Stimulated activated CD8-positive, alpha-beta memory T cell treated with anti-CD3 and anti-CD28 coated beads, Interleukin-4, amount 100 ng/mL, for 1 hour (primary cell): ENCODE measurements at places on chromosomes 5 and 9.

GRCh38 chr9:113935677-113936380 lies 59.7 kb downstream of the ZNF618 start:
- DNase-seq, result no peak

DNA sequence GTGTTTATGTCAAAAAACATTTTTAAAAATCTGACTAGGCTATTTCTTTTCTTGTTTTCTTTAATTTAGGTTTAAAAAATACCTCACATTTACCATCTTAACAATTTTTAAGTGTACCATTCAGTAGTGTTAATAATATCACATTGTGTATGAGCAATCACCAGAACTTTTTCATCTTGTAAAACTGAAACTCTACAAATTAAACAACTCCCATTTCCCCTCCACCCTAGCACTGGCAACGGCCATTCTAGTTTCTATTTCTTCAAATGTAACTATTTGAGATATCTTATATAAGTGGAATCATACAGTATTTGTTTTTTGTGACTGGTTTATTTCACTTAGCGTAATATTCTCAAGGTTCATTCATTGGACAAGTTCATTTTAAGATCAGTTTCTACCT lies 27.7 kb downstream of the PLCXD3 start:
- no peak for DNase-seq

GRCh38 chr9:15308511-15308910 lies 1.5 kb upstream of the TTC39B start:
- DNase-seq, result no peak

GRCh38 chr5:168951769-168952168 lies 349.2 kb downstream of the SLIT3 start:
- DNase-seq, result no peak

- DNase-seq, result no peak
Measured at GRCh38 chr5:123997462-123998215, 485.7 kb downstream of the CSNK1G3 start.

- DNase-seq, result no peak
Measured at GRCh38 chr9:61673247-61673646, 483.4 kb downstream of the SPATA31A7 start.

GRCh38 chr5:172223901-172224873 lies 30.2 kb downstream of the EFCAB9 start:
- DNase-seq, result no peak

- DNase-seq, result no peak
Measured at GRCh38 chr9:81588148-81588871, 101.0 kb downstream of the TLE1 start.

- DNase-seq, result no peak
Measured at GRCh38 chr5:126624534-126624933, 23.8 kb downstream of the PHAX start.

DNA sequence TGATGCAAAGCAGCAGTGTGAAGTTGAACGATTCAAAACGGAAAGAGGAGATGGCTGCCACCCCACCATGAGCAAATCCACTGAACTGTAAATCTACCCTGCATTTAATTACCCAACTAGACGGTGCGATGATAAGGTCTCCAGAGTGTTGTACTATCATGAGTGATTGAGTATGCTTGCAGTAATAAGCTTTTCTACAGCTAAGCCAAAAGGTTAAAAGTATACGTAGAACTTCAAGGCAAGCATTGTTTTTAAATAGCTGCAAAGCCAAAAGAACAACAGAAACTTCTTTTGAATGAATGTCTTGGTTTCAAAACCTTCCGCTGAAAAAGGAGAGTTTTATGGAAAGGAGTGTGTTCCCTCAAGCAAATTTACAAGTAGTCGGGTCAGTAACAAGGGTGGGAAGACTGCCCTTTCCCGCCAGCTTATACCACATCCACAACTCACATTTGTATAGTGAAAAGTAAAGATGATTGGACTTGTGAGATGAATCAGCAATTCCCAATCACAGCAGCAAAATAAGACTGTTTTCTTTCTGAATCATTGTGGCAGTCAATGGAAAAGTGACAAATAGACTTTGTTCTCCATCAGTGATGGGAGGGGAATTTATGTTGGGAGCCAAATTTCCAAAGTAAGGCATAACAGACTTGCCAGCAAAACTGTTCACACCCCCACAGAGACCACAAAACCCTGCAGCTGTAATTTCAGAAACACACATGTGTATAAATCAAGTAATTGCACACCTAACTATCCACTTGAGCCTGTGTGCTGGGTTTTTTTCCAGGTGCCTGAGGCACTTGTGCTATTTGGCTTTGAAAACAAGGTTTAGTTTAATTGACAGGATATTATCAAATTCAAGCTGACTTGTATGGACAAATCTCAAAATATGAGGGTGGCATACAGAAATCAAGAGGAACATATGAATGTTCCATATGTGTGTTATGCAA lies 407.7 kb upstream of the GRAMD2B start:
- DNase-seq, result no peak

DNA sequence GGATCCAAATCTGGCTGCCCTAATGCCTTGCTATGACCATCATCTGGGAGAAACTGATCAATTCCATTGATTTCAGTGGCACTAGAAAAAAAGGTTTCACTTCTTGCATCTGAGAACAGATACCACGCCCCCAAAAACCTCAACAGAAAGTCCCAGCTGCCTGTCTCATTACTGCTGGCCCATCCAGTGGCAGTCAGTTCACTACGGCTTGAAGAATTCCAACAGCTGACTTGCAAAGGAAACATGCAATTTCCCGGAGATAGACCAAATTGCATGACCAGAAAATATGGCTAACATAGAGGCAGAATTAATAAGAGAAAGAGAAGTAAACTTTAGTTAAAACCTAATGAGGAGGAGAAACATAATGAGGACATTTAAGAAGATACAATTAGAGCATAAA lies 48.6 kb downstream of the UGCG start:
- no peak for DNase-seq

- no peak for DNase-seq
Measured at GRCh38 chr9:107249131-107249533, 33.9 kb upstream of the RAD23B start.

GRCh38 chr5:88979244-88979643 lies 96.3 kb upstream of the MEF2C start:
- no peak for DNase-seq

DNA sequence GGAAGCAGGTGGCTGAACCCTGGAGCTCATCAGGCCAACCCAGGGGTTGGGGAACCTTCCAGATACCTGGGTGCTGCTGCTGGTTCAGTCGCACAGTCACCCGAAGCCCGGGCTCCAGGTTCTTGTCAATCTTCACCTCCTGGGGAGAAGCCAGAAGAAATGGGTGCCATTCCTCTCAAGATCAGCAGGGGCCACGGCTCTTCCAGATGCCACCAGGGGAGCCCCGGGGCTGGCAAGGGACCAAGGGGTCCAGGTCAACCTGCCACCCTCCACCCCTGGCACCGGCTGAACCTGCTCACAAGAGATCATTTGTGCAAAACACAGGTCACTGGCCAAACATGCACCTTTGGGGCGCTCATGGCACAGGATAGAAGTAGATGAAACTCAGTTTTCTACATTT lies 4.7 kb downstream of the SPOUT1 start:
- DNase-seq, result no peak

DNA sequence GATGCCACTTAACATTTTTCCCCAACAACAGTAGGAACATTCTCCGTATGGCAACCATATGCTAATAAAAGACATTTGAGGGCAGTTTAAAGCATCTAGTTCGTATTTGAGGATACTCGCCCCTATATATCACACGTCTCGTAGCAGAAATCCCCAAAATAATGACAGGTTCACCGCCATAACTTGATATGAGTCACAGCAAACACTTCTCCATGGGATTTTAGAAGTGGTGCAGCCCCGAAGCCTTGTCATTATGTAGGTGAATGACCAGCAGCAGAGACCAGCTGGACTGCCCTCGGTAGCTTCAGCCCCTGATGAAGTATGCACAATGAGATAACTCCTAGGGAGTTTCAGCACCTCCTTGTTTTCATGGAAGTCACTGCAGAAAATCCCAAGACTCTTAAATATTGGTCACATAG lies 2.0 kb downstream of the CTNND2 start:
- no peak for DNase-seq

GRCh38 chr5:54844905-54845566 lies 140.4 kb downstream of the ESM1 start:
- no peak for DNase-seq

- no peak for DNase-seq
Measured at GRCh38 chr9:134630393-134630790, 11.2 kb upstream of the COL5A1 start.

DNA sequence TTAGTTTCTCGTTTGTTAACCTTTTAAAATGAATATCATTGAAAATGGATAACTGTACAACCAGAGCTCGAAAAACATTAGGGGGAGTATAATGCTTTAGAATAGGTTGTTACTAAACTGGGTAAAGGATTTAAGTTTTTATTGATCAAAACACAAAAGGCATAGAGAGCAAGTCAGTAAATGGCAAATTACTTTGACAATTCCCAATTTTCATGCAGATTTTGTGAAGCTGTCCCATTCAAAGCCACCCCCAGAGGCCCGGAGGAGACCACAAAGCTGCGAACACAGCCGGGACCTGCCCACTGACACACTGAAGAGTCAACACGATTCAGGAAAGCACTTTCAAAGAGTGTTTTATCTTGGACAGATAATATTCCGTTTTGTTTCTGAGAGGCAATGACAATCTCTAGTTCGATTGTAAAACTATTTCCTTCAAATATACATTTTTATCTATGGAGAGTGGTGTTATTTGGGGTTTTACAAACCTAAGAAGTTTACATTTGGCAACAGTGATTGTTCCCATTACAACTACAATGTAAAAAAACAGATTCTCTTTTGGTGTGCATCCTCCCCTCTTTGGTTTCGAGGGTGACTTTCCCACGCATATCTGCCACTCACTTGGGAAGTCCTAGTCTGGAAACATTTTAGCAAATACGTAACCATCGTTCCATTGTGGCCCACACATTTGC lies 182.6 kb upstream of the TBCA start:
- DNase-seq, result no peak

DNA sequence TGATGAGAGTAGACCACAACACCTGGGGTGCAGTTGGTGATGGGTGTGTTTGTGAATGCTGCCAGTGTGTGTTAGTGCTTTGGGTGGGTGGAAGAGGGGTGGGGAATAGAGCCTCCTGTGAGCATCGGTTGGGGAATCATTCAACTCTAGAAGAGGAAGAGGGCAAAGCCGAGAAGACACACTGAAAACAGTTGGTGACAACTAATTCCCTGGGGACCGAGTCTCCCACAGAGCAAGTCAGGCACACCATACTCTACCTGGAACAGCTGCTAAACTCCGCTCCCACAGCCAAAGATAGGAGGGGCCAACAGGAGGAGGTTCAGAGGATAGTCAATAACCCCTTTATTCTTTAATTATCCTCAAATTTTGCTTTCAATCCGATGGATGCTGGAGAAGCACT lies 1.6 kb upstream of the ARHGEF39 start:
- no peak for DNase-seq

DNA sequence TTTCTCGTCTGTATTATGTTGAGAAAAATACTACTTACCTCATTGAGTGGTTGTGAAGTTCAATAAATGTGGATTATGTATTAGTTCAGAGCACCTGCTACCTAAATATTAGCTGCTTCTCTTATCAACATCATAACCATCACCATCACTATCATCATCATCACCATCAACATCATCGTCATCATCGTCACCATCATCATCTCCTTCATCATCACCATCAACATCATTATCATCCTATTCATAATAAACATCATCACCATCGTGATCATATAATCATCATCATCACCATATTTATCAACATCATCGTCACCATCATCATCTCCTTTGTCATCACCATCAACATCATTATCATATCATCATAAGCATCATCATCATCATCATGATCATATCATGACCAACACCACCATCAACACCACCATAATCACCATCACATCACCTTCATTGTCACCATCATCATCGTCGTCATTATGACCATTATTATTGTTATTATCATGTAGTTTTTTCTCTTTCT lies 181.0 kb upstream of the ADCY2 start:
- no peak for DNase-seq

GRCh38 chr9:87684627-87685219 lies 41.2 kb upstream of the CTSL start:
- DNase-seq, result no peak

GRCh38 chr5:178313316-178313715 lies 80.7 kb upstream of the PHYKPL start:
- DNase-seq, result no peak

- no peak for DNase-seq
Measured at GRCh38 chr9:120921661-120922181, 4.9 kb downstream of the TRAF1 start.

GRCh38 chr9:127035948-127036347 lies 86.5 kb downstream of the ANGPTL2 start:
- no peak for DNase-seq

DNA sequence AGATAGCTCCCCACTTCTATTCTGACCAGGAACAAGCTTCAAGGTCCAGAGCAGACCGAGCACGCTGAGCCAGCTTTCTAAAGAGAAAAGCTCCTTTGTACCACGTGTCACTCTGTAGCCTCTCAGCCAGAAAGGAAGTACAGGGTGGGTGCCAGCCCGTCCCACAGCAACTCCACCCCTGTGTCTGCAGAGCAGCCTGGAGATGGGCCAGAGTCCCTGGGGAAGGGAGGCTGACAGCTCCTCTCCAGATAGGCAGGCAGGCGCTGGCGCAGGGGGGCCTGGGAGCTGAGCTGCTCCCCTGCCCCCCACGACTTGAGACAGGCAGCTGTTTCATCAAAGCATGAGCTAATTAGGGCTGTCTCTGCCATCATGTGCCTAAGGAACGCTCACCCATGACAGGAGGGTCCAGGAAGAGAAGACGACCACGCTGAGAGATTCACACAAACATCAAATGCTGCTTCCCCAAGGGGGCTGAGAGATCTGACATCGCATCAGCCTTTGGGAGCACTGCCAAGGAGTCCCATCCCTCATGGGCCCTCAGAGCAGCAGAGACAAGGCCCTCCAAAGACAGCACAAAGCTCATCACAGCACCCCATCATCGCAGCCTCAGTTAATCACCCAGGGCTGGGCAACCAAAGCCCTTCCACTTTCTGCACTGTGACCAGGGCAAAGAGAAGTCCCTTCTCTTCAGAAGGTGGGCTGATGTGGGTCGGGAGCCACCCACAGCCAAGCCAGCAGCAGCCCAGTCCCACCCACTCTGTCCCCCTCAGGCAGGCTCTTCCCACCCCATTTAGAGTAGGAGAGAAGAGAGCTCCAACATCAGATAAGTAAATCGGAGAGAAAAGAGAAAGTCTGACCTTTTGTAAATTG lies 78.5 kb upstream of the LRRTM2 start:
- DNase-seq, result no peak

GRCh38 chr5:73544429-73545402 lies 20.7 kb downstream of the ANKRA2 start:
- no peak for DNase-seq

GRCh38 chr5:118646917-118647316 lies 341.4 kb downstream of the DTWD2 start:
- DNase-seq, result no peak

GRCh38 chr9:82882748-82883147 lies 180.2 kb downstream of the RASEF start:
- no peak for DNase-seq

DNA sequence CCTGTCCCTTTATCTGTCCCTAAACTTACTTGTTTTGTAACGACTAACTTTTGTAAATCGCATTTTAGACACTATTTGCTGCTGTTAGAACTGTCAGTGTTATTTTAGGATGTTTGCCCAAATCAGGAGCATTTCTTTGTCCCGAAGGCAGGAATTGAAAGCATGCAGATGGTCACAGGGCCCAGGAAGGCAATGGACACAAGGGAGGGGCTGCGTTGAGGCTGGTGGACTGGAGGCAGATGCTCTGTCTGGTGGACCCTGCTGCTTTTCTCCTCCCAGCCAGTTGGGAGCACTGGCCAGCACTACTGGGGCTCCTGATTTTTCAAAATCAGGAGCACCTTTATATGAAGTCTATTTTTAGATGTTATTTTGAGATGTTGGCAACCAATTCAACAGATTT lies 31.7 kb downstream of the DOCK2 start:
- no peak for DNase-seq
